ENCODE measurements at places on chromosomes 4 and X. TPM values are rescaled to one million over a fixed set of nuclear protein-coding genes. Genes with fewer than 3 reads are reported as not detected.

GRCh38 chr4:34732176-34732950 lies 1512.0 kb downstream of the ARAP2 start:
- no peak for DNase-seq

DNA sequence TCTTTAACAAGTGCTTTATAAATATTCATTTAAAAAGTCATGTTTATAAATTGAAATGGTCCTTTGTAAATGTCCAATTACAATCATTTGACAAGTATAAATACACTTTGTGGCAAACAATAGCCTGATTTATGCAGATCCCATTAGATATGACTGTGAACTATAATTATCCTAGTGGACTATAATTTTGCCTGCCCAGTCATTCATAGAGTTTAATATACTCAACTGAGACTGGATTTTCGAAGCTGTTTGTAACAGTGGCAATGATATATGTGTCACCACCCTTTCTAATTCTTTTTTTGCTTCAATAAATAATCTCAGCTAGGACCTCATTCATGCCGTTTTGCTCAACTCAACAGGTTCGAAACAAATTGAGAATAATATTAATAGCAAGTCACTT lies 732.0 kb downstream of the PCDH18 start:
- no peak for DNase-seq

- no peak for DNase-seq
These were observed 9.8 kb upstream of the HERC3 start for GRCh38 chr4:88582493-88582892.

Gene F8A2
- not detected for total RNA-seq

- DNase-seq = no peak
These were observed 273.7 kb downstream of the PTTG2 start for GRCh38 chr4:38233727-38234480.

Gene CXCL13
- not detected for total RNA-seq

GRCh38 chr4:163107754-163108153 lies 58.9 kb downstream of the NAF1 start:
- DNase-seq = no peak

Gene SMC1A
- 22.4 TPM for total RNA-seq

DNA sequence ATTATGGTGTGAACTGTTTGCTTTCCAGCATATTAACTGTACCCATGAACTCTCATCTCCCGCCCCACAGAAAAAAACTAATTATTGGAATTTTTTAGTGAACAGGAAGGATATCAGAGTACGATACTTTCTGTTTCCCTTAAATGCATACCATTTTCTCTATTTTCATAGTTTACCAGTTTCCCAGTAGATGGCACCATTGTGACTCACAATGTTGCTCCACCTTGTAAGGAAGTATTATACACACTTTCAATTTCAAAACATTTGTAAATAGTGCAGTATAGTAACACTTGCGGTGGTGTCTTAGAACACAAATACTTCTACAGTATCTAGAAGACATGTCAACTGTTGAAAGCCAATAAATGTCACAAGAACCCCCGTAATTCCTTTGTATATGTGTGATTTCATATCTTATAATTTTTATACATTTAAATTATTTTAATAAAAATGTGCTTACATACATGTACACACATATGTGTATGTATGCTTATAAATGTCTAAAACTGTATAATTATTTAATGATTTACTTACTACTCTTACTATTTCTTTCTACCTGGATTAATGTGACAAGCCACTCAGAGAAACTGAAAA lies 167.3 kb downstream of the SLIT2 start:
- DNase-seq = no peak

DNA sequence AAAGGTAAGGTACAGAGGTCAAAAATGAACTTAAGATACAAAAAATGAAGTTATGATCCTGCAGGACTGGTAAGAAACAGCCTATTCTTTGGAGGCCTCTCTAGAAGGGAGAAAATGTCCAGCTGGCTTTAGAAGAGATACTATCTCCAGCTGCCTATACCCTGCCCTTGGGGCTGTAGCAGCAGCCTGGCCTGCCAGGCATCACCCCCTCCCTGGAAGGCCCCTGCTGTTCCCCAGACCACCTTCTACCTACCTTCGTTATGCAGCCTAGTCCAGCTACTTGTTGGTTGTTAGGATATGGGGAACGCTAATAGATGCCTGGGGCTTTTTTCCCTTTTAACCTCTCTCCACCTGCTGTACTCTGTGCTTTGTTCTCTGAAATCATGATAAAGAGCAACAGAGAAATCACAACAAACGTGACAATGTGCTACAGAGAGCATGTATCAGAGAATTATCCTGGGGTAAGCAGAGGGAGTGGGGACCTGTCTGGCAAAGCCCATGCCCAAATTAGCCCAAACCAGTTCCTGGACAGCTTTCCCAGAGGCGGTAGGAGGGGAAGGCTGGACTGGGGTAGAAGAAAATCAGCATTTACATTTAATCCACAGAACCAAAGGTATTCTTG lies 34.5 kb downstream of the FRMD7 start:
- DNase-seq = no peak

GRCh38 chr4:107129076-107129475 lies 93.0 kb upstream of the DKK2 start:
- DNase-seq = no peak

Gene CBR4
- 13.6 TPM for total RNA-seq

Gene VSIG4
- 2.5 TPM for total RNA-seq

DNA sequence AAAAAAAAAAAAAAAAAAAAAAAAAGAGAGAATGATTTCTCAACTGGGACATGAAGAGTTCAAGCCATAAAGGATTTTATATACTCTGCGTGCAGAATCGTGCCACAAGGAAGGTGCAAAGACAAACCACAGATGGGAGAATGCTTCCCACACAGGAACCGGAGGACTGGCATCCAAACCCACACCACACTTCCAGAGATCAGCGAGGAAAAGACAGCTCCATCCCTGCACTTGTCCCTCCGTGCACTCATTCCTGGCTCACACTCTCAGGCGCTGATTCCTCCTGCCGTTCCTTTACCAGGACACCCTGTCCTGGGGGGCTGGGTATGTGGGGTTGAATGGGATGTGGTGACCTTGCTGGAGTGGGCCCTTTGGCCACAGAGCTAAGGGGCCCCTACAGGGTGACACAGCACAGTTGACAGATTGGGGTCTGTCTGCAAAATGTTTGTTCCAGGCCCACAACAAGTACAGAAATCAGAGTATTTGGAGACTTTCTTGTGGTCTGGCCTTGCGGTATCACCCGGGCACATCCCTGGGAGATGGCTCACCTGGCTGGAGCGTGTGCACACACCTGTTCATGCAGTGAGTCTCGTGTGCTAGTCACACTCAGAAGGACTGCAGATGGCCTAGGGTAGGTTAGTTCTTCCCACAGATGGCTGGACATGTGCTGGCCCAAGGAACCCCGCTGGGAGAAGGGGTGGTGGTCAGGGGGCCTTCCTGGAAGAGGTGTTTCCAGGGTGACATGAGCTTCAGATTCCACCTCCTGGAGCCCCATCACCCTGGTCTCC lies 55.4 kb upstream of the GPR78 start:
- DNase-seq = no peak

All from pancreas (tissue), 10 donors.